Fibroblast of the conjunctiva (primary cell): ENCODE measurements at places on chromosomes 13 and 19.

DNA sequence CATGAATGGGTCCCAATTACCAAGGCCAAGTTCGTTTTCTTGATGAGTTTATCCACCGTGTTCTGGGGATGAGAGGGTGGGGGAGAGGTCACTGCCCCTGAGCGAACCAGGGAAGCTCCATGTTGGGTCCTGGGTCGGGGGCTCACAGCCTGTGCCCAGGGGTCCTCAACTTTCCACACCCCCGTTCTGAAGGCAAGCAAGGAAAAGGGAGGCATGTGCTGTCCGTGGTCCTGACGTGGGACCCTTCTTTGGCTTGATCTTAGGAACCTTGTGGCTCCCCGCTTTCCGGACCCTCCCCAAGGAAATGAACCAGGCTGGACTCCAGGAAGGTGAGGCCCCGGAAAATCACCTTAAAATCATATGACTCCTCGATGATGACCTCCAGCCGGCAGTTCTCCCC is 18.2 kb upstream of the MEIS3 start:
- no peak for DNase-seq

DNA sequence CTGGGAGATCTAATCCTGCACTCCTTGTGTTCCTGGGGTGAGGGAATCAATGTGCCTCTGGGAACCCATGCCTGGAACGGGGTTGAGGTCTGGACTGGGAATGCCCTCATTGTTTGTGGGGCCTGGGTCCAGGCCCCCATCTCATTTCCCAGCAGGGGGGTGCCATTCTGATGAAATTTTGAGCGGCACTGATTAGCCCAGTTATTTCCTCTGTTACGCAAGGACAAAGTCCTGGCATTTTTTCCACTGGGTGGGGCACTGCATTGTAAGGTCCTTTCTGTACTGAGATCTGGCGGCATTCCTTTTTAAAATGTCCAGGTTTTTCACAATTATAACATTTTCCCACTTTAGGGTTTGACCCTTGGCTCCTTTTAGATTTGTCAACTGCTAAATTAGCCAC is 14.8 kb downstream of the FPR3 start:
- no peak for DNase-seq

DNA sequence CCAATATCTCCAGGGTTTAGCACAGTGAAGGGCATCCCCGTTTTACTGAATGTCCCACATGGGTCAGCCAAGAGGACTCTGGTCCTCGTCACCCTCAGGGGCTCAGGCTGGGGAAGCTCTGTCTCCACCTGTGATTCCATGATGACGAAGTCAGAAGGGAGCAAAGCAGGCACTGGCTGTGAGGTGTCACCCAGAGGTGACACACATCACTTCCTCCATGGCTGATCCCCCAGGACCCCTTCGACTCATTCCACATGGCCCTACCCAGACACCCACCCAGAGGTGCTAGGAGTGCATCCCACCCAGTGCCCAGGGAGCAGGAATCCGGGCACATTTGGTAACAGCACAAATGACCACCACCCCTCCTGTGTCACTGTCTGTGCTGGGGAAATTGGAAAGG is 145.2 kb upstream of the VSTM2B start:
- DNase-seq, result no peak

DNA sequence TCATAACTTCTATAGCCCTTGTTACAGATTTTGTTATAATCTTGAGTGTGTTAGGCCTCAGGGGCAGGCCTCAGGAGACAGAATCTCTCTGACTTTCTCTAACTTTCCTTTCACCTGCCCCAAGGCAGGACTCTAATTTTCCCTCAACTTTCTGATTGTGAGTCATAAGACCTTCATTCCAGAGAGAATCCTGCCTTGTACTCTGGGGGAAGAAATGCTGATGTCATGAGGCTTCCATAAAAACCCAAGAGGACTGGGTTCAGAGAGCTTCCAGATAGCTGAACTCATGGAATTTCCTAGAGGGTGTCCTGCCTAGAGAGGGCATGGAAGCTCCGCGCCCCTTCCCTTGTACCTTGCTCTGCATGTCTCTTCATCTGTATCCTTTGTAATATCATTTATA is 5.3 kb upstream of the KBTBD6 start:
- DNase-seq, result no peak

- DNase-seq, result no peak
Measured at GRCh38 chr19:3667766-3668165, 32.5 kb downstream of the PIP5K1C start.

DNA sequence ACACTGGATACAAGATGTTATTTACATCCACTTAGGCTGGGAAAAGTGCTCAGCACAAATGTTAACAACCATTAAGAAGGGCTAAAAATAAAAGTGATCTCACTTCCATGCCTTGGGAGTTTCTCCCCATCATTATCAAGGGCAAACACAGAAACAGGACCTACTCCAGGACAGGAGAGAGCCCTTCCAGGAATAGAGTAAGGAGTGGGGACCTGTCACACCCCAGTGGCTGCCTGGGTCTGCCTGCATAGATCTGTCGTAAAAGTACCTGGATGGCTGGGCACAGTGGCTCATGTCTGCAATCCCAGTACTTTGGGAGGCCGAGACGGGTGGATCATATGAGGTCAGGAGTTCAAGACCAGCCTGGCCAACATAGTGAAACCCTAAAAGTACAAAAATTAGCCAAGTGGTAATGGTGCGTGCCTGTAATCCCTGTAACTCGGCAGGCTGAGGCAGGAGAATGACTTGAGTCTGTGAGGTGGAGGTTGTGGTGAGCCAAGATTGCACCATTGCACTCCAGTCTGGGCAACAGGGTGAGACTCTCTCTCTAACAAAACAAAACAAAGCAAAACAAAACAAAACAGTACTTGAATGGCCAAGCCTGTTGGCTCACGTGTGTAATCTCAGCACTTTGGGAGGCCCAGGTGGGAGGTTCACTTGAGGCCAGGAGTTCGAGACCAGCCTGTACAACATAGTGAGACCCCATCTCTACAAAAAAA is 5.6 kb downstream of the ATP8A2 start:
- DNase-seq, result no peak

DNA sequence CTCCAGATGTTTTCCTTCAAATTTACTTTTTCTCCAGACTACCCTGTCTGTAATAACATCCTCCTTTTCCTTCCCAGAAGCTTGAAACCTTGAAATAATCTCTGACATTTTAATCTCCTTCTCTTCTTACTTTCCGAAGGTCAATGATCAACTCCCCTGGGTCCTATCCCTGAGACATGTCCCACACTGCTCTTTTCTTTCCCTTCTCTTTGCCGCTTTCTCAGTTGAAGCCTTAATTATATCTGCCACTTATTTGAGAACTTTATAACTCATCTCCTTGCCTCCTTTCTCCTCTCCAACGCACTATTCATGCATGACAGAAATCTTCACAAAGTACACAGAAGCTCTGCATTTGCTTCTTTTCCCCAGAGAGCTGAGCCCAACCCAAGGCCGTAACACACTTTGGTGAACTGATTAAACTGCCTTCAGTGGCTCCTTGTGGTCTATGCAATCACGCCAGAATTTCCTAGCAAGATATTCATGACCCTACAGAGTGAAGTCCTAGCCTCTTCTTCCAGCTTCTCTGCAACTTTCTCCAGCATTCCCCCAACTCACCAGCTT is 9.2 kb upstream of the WASF3 start:
- no peak for DNase-seq

DNA sequence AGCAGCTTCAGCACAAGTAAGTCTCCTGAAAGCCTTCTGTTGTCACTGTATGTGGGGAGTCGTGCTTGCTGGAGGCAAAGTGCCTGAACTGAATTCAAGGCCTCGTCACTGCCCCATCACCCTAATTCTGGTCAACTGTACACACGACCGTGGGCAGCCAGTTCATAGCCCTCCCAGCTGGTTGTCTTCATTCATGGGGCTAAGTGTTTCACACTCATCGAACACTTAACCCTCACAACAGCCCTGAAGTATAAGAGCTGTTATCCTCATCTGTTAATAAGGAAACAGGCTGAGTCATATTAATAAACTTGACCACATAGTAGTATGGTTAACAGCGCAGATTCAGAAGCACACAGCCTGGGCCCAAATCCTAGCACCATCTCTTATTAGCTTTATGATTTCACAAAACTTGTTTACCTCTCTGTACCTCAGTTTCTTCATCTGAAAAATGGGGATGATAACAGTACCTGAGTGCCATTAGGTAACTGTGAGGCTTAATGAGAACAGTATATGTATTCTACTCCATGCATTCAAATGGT is 66.7 kb downstream of the CDADC1 start:
- DNase-seq, result no peak

DNA sequence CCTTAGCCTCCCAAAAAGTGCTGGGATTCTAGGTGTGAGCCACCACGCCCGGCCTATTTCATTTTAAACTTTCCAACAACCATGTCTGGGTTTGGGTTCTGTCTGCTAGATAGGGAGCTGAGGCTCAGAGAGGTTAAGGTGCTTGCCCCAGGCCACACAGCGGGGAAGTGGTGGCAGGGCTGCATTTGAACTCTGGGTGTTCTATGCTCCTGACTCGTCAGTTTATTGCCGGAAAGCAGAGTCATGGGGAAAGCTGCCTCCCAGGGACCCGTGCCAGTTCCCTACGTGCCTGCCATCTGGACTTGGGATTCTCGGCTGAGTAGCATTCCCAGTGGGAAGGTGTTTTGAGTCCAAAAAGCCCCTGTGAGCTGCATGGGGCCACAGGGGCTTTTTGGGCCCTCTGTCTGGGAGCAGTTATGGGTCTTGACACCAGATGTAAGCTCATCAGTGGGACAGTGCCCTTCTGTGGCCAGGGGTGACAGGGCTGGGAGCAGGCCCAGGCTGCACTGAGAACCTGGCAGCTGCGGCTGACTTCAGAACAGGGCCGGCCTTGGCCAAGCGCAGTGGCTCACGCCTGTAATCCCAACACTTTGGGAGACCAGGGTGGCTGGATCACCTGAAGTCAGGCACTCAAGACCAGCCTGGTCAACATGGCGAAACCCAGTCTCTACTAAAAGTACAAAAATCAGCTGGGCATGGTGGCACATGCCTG is 10.9 kb downstream of the RFX1 start:
- DNase-seq, result no peak

DNA sequence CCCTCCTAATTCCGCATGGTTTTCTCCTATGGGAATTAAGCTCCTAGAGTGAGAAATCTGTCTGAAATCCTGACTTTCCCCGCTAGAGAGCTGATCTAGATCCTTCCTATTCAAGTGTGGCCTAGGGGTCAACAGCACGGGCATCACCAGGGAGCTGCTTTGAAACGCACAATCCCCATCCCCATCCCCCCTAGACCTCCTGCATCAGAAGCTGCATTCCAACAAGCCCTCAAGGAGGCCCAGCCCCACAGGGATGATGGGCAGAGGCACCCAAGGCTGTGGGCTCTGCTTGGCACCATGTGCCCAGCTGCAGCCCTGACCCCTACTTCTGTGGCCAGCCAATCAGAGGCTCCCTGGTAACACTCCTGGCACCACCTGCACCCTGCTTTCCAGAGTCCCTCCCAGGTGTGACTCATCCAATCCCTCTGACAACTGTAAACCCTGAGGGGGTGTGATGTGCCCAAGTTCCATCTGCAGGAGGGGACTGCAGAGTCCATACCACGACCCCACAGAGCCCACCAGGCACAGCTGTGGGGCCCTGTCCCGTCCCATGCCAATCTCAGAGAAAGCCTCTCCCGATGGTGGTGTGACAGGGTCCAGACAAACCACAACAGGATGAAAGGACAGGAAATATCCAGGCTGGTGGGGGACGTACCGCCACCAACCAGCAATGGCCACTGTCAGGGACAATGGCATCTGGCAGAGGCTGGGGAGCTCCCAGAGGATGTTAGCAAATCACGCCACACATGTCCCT is 19.8 kb upstream of the SLC35E1 start:
- DNase-seq, result no peak

DNA sequence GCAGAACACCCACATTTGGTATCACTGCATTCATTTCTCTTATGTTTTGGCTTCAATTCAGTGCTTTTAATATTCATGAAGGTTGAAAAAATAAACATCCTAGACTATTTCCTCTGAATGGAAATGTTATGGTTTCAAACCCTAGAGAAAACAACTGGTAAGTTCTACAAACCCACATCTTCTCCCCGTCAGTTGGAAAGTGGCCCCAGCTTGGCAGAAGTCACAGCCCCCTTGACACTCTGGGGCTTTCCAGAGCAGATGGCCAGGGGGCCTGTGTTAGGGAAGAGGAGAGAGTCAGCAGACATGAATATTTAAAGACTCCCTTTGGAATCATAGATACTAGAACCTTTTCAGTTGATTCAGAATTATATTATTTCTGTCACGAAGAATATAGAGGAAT is 123.9 kb downstream of the SHISA2 start:
- DNase-seq, result peak; percentile 17

- no peak for DNase-seq
Measured at GRCh38 chr13:57326532-57326931, 159.5 kb downstream of the PRR20E start.

GRCh38 chr19:56504581-56504980 is 3.1 kb upstream of the ZNF471 start:
- DNase-seq, result no peak

DNA sequence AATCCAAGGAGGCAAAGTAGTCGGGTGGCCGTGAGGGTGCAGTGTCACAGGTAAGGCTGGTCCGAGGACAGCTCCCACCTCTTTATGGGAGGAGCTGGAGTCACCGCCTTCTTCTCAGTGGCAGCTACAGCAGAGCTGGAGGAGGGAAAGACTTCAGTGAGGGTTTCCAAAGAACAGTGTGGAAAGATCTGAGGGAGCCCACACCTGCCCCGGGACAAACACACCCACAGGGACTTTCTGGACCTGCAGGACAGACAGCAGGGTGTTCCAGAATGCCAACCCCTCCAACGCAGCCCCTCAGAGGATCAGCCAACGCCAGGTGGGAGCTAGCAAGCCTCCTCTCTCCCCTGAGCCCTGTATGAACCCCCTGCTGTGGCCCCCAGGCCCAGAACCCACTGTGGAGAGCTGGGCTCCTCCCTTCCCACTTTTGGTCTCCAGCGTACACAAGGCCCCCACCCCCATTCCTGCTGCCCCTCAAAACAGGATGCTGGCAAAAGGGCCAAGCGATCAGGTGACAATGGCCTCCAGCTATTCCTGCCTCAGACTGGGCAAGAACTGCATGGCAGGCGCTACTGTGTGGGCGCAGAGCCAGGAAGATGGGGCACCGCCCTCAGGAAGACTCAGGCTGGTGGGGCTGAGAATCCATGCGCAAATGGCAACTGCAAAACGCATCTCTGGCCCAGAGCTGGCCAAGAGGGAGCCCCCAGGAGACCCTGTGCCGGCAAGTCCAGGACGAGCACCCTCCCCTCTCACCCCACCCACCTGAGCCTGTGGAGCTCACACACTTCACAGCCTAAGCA is 3.5 kb upstream of the CD320 start:
- DNase-seq, result no peak

GRCh38 chr13:91312324-91312723 is 35.2 kb upstream of the MIR17HG start:
- no peak for DNase-seq

GRCh38 chr13:112776354-112776753 is 86.5 kb downstream of the ATP11A start:
- no peak for DNase-seq

GRCh38 chr13:39527961-39528660 is 74.9 kb downstream of the LHFPL6 start:
- DNase-seq, result peak; percentile 80

- no peak for DNase-seq
Measured at GRCh38 chr13:53775807-53776206, 747.2 kb downstream of the OLFM4 start.
